Anterior cingulate cortex (tissue), 58 donors: ENCODE measurements at places on chromosomes 11 and 22.

GRCh38 chr22:33521879-33522665 is 398.2 kb downstream of the LARGE1 start:
- DNase-seq: no peak

DNA sequence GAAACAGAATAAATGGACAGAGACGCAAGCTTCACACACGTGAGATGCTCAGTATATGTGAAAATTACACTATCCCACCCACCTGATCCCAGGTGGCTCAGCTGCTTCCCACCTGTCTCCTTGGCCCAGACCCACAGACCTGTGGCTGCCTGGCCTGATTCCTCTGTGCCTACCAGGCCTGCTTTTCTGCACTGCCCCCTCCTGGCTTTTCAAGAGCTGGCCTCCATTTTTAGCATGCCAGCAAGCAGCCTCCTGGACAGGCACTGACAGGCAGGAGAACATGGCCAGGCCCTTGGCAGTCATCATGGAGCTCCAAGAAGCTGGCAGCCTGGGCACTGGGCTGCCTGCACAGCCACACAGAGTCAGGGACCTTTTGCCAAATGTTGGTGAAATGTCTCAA is 79.5 kb upstream of the HMGXB4 start:
- DNase-seq: no peak

- no peak for DNase-seq
Observed at GRCh38 chr11:59271811-59272327, 59.1 kb upstream of the MPEG1 start.

DNA sequence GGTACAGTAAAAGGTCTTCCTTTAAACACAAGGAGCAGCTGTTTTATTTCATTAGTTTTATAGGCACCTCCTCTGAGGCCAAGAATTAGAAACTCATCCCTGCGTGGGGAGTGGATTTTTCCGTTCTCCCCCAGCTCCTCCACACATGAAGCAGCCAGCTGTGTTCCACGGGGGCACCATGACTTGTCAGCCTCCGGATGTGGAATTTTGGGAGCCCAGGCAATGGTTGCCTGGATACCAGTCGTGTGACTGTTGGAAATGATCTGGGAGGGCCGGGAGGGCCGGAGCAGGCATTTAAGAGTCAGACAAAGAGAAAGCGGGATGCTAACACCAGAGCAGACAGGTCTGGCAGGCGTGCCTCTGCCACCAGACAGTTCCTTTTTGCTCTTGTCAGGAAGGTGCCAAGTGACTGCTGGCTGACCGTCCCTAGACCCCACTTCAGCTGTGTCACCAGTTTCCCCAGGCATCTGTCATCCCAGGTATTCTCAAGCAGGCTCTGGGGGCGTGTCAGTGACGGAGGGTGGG is 15.9 kb upstream of the CDC42EP2 start:
- DNase-seq: peak; percentile 62

DNA sequence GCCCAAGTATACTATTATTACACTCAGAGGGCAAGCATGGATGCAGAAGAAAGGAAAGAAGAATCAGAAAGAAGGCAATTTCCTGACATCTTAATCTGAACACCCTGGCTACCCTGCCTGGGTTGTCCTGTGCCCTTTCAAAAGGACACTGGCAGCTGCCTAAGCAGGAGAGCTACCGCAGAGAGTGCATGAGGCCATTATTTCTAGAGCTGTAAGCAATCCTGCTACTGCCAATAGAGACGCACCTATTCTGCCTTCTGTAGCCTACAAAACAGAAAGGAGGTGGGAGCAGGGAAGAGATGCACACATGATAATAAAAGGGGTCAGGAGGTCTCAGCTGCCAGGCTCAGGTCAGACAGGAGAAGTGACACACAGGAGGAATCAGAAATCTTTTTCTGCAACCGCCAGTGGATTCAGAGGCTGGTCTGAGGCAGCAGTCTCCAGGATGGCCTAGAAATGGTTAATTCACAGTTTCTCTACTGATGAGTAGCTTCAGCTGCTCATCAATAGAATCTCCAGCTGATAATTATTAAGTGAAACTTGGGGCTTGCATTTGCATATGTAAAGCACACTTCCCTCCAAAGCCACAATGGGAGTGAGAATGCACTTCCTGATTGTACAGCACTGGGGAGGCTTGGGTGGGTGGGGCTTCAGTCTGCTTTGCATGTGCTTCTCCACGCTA is 253.9 kb downstream of the LARGE1 start:
- peak; percentile 18 for DNase-seq

- peak; percentile 62 for DNase-seq
Observed at GRCh38 chr11:131533998-131534397, 163.6 kb downstream of the NTM start.

GRCh38 chr11:78310500-78310909 is 107.1 kb downstream of the GAB2 start:
- no peak for DNase-seq

- no peak for DNase-seq
Observed at GRCh38 chr11:102523189-102523570, 7.4 kb downstream of the MMP7 start.

GRCh38 chr22:30523646-30524489 is 18.4 kb upstream of the SEC14L4 start:
- no peak for DNase-seq

GRCh38 chr11:45386972-45387371 is 100.8 kb upstream of the SYT13 start:
- no peak for DNase-seq

DNA sequence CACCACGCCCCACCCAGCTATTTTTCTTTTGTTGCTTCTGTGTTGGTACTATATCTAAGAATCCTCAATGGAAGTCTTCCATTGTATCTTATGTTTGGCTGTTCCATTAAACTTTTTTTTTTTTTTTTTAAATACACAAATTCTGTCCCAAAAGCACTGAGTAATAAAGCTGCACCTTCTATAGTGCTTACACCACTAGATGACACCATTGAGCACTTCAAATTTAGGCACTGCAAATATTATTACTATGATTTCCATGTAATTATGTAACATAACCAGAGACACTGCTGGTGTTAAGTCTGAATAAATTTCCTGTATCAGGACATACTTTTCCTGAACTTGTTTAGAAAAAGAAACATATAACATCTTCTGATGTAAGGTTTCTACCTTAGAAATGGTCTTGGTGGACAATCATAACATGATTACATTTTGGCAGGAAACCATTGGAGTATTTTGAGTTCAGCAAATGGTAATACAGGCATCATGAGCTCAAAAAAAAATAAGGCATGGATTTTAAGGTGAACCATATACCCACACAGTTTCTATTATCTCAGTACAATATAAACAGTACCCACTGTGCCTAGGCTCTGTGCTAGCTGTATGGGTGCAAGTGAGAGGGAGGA is 110.5 kb downstream of the ATG16L2 start:
- DNase-seq: no peak

DNA sequence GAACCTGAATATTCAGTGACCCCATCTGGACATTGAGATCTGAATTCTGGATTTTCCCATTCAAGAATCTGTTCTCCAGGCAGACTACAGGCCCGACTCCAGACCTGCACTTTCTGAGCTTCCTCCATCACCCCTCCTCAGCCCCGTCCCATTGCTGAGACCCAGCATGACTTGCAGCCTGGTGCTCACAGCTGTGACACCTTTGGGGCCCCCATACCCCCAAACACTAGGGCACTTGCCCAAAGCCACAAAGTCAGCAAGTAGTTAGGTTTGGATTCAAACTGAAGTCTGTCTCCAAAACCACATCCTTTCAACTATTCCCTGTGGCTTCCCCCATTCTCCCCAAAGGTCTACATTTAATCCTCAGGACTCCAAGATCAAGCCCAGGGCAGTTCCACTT is 128.2 kb upstream of the ZBED5 start:
- DNase-seq: no peak

DNA sequence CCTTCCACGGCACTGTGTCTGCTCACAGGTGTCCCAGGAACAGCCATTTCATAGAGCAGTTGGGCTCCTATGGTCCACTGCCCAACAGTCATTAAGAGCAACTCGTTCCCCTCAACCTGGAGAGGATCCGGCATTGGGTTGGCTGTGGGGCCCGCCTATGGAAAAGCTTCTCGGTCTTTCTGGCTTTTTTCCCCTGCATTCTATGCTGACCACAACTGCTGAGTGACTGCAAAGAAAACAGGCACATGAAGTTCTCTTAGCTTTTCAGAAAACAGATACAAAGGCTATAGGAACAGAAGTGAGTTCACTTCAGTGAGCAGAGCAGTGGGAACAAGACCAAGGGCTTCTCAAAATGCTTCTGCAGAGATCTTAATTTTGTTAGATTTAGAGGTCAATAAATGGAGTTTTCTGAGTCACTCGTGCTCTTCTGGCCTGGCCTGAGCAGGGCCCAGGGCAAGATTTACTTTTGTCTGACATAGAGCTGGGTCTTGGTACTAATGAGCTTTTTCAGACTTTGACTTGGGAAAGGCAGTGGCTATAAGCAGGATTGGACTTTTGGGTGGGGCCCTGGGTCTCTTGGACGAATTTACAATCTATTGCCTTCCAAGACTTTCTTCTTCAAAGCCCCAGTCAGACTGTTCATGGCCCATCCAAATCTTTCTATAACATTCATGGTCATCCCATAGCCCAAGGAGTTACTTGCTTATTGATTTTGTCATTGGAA is 13.6 kb upstream of the APOL5 start:
- no peak for DNase-seq

DNA sequence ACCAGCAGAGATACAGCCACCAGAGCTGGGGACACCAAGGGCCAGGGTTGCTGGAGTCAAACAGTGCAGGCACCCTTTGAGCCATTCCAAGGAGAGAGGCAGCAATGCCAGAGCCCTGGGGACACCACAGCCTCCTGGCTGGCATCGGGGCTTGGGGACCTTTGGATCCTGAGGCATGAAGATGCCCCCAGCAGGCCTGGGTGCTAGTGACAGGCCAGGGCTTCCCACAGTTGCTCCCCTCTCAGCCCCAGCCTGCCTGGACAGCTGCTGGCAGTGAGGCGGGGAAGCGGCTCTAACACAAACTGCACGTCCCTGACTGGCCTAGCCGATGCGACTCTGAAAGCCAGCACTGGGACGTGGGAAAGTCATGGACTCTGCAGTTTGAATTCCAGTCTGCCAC is 2.7 kb downstream of the CD5 start:
- no peak for DNase-seq

DNA sequence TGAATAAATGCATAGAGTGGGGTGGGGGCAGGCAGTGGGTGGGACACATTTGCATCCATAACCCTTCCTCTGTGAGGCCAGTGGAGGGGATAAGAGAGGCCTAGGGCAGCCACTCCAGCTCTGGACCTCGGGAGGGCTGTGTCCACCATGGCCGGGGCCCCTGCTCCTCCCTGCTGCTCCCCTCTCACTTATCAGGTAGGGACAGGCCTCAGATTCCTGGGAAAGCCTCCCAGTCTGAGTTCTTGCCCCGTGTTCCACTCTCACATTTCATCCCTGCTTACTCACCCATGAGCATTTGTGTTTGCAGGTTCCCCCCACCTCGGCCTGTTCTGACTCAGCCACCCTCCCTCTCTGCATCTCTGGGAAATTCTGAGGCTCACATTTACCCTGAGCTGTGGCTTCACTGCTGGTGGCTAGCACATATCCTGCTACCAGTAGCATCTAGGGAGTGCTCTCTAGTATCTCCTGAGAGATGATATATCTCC is 128.7 kb upstream of the TOP3B start:
- DNase-seq: no peak

DNA sequence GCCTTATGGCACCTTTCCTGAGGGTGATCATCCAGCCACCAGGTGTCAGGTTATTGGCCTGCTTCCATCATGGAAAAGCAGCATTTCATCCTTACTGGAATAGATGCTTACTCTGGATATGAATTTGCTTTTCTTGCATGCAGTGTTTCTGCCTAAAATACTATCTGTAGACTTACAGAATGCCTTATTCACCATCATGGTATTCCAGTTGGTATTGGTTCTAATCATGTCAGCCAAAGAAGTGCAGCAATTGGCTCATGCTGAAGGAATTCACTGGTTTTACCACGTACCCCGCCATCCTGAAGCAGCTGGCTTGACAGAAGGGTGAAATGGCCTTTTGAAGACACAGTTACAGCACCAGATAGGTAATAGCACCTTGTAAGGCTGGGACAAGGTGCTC is 194.2 kb downstream of the AASDHPPT start:
- DNase-seq: no peak

DNA sequence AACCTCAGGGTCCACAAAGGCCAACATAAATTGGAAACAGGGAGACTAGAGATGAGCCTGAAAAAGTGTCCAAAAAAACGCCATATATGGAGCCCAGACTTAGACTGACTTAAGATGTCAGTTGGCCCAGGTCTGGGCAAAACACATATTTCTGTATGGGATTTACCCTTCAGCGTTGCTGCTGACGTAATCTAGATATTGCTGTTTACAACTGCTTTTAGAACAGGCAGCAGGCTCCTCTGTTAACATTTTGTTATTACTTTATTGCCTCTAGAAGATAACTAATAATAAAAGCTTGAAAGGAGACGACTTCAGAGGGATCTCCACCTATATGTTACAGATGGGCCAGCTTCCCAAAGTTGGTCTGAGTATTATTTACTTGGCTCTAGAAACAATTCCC is 8.7 kb downstream of the ME3 start:
- no peak for DNase-seq
